Stimulated activated naive CD8-positive, alpha-beta T cell treated with anti-CD3 and anti-CD28 coated beads, Interleukin-15, amount 100 ng/mL, for 72 hours (primary cell): ENCODE measurements at places on chromosomes 5 and 9.

DNA sequence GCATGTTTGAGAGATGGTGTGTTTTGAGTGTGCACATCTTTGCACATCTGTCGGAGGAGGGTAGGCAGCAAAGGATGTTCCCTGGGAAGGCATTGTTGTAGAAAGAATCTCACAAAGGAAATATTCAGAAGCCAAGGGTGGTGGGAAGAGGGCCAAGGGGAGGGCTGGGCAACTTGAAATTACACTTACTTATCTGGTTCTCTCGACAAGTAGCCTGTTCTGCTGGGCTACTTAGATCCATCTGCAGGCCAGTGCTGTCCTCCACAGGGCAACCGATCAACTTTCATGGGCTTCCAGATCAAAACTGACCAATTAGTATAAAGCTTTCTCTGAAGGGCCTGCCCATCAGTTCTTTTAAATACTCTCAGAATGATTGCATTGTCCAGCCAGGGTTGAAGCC is 495.2 kb downstream of the GADD45G start:
- DNase-seq = no peak

DNA sequence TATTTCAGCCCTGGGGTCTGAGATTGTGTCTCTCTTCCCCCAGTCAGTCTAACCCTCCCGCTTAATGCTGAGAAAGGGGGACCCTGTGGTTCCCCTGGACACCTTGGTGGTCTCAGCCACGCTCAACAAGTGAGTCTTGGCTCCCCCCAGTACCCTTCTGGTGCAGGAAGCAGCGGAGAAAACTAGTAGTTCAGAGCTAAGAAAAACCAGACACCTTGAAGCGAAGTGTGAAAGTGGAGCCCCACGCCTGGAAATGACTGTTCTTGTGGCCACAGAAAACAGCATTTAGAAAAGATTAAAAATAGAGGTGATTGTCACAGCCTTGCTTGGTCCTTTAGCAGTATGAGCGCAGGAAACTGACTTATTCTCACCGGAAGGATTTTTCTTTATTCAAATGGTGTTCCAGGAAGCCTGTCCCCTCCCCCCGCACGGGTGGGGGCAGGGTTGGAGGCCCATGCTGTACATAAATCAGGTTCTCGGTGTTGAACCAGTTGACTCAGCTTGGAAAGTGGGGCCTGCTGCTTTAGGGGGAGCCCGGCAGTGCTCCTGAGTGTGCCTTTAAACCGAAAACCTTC is 8.1 kb downstream of the ARPC5L start:
- DNase-seq = peak; percentile 95

- no peak for DNase-seq
These were observed 9.3 kb downstream of the ST6GALNAC6 start for GRCh38 chr9:127890053-127890452.

DNA sequence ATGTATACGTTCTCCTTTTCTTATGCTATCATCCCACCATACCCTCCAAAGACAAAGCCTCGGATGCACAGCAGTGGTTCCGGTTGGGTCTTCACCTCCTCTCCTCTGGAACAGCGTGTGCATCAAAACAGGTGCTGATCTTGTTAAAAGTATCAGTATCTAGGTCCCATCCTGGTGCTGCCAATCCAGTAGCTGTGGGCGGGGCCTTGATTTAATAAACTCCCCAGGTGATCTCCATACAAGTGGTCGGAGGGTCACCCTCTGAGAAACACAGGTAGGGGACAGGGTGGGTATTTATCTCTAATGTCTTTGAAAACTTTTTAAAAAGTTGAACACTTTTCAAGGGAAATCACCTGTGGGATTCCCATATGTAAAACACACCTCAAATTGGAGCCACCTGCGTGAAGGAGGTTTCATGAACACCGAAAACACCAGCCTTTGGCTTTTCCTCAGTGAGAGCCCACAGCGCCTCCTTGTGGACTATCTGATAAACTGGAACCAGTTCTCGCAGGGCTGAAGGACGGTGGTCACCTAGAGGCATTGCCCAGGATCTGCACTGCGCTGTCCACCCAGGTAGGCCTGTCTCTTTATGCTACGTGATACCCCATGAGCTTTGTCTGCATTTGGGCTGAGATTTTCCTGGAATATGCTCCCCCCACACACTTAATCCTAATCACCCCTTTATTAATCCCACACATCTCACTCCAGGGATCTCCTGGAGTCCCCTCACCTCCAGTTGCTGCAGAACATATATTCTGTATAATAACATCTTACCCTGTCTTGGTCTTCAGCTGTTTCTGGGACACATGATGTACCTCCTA is 80.5 kb upstream of the EPB41L4B start:
- peak; percentile 66 for DNase-seq

- no peak for DNase-seq
These were observed 166.2 kb downstream of the AUH start for GRCh38 chr9:91195372-91196012.

DNA sequence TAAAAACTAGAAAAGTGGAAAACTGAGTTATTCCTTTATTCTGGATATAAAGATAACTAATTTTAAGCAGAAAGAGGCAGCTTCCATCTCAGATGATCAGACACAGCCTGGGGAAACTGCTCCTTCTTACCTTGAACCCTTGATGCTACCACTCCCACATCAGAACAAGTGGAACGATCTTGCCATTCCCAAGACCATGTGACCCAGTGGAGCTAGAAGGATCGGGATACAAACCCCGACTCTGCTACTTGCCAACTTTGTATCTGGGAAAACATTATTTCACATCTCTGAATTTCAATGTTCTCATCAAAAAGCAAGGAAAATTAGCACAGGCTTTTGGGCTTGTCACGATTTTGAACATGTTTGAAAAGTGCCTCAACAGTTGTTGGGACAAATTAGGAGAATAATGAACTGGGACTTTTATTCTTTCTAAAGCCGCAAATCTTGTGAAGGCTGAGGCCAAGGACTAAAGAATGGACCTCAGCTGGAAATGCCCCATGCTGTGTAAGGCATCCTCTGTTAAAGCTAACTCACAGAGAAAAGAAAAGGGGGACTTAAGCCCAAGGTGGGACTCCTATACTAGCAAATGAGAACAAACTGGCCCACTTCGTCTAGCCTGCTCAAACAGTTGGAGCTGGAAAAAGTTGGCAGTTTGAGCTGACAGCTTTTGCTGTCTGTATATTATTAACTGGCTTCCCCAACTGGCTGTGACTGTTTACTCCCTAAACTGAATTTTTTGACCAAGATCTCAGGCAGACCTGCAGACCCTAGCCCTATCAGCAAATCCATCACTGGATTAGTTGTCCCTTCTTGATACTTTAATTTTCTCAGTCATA is 552.3 kb downstream of the EFNA5 start:
- no peak for DNase-seq

GRCh38 chr5:180683220-180683922 is 34.0 kb upstream of the FLT4 start:
- no peak for DNase-seq

- no peak for DNase-seq
These were observed 61.1 kb downstream of the COL23A1 start for GRCh38 chr5:178529080-178529479.

DNA sequence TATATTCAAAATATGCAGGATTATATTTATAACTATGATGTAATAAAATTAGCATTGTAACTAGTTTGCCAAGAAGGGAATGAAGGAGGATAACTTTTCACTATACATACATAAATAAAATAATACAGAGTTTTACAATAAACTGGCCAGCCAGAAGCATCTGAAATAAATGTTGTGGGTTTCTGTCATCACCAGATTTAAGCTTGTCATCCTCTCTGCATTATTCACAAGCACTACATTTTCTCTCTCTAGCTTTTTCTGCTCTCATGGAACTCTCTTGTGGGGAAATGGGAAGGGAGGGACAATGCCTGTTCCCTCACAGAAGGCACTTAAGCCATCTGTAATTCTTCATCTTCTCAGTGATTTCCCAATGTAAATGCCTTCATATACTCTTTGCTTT is 626.8 kb downstream of the SEMA5A start:
- DNase-seq = no peak

GRCh38 chr5:148179234-148179824 is 11.0 kb downstream of the SPINK14 start:
- DNase-seq = peak; percentile 9

- no peak for DNase-seq
These were observed 145.3 kb downstream of the HINT1 start for GRCh38 chr5:131019601-131020315.

GRCh38 chr5:126914801-126915436 is 115.4 kb downstream of the MARCHF3 start:
- no peak for DNase-seq

DNA sequence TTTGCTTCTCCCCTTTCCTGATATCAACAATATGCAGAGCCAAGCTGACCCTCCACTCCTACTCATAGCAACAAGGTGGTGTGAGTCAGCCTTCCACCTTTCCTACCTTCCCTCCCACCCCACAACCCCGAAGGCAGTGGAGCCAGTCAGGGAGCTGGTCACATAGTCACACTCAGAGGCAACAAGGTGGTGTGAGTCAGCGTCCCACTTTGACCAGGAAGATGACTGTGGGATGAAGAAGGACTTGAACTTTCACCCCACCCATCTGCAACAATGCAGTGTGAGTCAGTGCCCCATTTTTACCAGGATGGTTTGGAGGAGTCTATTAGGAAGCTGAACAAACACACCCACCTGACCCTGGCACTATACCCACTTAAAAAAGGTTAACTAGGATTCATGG is 30.1 kb upstream of the ZNF782 start:
- DNase-seq = no peak

DNA sequence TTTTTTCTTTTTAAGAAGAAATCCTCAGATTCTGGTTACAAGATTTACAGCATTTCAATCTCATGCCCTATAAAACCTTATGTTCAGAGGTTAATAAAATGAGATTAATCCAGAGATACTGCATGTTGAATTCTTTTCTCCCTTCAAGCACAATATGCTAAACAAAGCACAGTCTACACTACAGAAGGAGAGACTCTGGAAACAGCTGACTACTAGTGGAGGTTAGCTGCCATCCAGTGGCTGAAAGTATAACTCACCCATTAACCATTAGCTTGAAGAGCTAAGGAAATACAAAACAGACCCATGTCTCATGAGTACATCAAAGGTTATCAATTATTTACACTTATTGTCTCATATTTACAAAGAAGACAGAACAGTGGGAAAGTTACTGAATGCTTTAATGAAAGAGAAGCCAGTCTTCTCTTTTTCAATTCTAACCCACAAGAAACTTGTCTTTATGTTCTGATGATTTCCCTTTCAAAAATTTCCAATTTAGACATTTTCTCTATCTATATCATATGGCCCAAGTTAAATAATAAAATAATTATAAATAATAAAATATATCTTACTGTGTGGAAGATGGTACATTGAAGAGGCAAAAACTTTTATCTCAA is 12.7 kb upstream of the DNAH5 start:
- no peak for DNase-seq

- no peak for DNase-seq
These were observed 23.5 kb upstream of the SUSD1 start for GRCh38 chr9:112198646-112199045.

DNA sequence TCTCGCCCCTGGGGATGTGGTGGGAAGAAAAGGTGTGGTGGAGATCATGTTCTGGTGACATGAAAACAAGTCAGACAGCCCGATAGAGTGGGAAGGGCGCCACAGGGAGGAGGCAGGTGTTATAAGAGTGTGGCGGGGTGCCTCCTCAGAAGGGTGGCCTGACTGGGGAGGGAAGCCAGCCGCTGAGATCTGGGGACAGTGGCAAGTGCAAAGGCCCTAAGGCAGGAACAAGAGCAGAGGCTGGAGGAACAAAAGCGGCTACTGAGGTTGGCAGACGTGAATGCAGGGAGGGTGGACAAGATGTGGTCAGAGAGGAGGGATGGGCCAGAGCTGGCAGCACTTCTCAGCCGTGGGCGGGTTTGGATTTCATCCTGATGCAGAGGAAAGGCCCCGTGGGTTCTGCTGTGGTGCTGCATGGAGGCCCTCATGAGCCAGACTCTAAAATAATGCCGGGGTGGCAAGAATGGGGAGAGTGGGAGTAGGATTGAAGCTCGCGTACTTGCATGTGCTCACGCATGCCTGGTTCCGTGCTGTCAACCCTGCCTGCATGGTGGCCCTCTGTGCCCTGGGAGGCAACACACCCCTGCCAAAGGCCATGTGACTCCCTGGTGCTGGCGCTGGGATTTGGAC is 89.2 kb downstream of the MVB12B start:
- DNase-seq = no peak

- DNase-seq = no peak
These were observed 153.6 kb upstream of the ELL2 start for GRCh38 chr5:96115147-96115807.
